ENCODE measurements at places on chromosomes 2 and 18.

DNA sequence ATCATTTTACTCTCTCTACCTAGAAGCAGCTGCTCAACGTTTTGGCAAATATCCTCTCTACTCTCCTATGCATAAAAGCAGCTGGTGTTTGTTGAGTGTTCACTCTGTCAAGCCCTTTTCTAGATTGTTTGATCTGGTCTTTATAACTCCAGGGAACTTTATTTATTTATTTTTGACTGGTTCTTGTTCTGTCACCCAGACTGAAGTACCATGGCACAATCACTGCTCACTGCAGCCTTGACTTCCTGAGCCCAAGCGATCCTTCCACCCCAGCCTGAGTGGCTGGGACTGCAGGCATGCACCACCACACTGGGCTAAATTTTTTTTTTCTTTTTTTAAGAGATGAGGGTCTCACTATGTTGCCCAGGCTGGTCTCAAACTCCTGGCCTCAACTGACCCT, 12.7 kb downstream of the CATIP start:
- DNase-seq: no peak

DNA sequence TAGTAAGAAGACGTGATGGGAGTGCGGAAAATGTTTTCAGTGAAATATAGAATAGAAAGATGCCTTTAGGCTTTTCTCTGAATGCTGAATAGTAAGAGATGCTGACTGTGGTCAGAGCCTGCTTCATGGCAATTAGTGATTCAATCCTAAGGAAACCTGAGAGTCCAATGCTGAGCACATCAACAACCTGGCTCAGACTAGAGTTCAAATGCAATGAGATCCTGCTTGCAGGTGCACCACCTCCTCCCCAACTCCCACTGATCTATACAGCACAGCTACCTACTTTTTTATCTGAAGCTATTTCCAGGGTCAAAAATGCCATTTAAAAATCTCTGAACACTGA, 65.4 kb downstream of the AAK1 start:
- no peak for DNase-seq

GRCh38 chr2:54606393-54606958, 117.0 kb upstream of the EML6 start:
- DNase-seq: peak; percentile 38

GRCh38 chr2:71226096-71226964, 573 bp downstream of the PAIP2B start:
- no peak for DNase-seq

GRCh38 chr18:75723521-75724340, 296.2 kb upstream of the SMIM21 start:
- no peak for DNase-seq

DNA sequence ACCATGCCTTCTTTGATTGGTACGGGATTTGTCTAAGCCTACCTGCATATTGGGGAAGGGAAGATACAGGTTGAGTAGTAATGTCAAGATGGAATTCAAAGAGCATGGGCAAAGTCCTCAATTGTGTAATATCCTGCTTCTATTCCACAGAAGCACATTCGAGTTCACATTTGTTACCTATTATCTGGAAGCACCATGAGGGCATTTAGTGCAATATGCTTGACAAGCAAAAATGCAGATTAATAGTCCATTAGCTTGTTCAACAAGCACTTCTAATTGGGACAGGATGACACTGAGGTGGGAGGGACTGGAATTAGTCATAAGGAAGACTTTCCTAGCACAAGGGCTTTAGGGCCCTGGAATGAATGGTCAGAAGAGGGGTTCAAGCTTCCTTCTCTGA, 40.5 kb downstream of the MYO5B start:
- DNase-seq: no peak

DNA sequence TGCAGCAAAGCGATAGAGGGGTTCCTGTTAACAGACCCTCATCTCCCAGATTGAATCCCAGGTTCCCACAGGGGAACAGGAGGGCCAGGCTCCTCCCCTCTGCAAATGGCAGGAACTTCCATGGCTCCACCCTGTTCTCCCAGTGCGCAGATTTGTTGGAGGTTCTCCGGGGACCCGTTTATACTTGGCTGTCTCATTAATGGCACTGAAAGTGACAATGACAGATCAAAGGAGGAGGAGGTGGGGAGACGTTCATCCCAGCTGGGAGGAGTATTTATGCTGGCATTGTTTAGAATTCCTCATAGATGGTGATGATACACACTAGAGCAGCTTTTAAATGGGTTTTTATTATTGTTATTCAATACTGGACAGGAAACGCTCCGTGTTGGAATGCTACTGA, 186.9 kb downstream of the LRP1B start:
- DNase-seq: no peak

DNA sequence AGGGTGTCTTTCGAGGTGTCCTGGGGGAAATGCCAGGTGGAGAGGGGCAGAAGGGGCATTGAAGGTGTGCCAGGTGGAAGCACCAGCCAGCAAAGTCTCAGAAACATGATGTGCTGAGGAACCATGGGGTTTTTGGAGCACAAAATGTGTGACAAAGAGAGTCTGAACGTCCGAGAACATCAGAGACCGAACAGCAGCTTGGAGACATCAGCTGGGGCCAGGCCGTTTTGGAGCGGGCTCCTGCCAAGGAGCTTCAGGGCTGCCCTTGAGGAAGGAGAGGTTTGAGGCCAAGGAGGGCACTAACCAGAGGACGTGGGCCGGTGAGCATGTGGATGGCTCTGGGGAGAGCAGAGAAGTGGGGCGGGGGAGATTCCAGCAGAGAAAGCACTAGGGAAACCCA, 5.3 kb upstream of the MBP start:
- DNase-seq: no peak

GRCh38 chr18:77608807-77609206, 359.2 kb downstream of the GALR1 start:
- DNase-seq: no peak

DNA sequence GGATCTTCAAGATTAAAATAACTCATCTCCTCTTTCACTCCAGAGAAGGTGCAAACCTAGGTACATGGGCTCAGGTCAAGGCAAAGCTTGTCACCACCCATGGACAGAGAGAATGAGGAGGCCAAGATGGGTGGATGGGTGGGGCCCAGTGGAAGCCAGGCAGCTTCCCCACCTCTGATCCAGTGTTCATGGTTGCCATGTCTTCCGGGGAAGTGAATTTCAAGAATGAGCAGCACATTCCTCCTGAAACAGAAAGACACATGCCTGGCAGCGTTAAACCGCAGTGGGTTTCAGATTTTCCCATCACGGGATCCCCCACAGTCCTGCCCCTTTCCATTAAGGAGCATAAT, 301.7 kb downstream of the EIPR1 start:
- no peak for DNase-seq

GRCh38 chr2:128369602-128370467, 51.2 kb upstream of the HS6ST1 start:
- no peak for DNase-seq

- DNase-seq: no peak
Observed at GRCh38 chr2:159982842-159983785, 79.3 kb downstream of the PLA2R1 start.

DNA sequence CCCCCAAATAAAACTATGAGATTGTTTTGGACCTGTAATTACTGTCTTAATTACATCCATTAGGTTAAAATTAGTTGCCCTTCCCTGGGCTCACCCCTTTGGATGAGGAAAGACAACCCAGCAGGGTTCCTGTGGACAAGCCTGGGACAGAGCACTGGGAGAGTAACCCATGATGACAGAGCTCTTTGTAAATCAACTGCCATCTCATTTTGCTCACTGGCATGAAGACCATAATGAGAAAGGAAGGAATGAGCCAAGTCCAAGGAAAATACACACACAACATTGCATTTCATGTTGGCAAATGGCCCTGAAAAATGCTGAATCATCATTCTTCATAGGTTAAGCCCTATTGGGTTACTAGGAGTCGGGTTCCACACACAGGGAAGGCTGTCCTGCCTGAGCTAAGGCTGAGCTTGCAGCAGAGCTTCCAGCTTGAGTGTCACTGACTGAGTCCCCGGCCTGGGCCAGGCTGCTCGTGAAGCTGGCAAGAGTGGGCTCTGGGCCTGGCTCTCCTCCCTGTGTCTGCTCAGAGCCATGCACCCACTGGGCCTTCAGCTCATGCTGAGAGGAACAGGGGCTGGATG, 94.1 kb upstream of the ACAA2 start:
- no peak for DNase-seq

GRCh38 chr2:3557639-3558204, 411 bp downstream of the RNASEH1 start:
- no peak for DNase-seq

DNA sequence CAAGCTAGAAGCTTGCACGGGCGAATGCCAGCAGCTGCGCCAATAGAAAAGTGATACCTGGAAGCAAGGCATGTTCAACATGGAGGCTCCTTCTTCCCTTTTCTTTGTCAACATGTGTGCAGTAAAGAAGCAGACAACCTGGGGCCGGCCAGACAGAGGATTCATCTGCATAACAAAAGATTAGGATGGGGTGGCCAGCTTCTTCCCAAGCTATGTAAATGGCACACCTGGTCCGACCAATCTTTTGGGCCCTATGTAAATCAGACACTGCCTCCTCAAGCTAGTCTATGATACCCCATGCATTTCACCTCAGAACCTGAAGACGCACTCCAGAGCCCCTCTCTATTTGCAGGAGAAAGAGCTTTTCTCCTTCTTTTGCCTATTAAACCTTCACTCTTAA, 66.4 kb upstream of the TGFA start:
- DNase-seq: no peak

DNA sequence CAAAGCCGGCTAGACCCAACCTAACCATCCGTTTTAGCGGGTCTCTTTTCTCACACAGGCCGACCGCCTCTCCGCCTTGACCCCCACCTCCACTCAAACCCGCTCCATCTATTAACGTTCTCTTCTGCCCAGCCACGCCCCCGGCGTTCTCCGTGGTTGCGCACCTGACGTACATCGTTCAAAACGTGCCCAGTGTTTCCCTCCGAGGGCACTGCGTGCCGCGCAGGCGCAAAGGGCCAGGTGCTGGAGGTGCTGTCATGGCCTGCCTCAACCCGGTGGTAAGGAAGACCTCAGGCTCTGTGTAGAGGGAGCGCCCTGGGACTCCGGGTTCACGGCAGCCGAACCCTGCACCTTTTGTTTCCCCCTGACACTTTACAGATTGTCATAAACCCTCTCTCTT, at the start of gene GTF2A1L:
GTF2A1L (plus strand) TSS at position 239 of the 400 bp plus-strand sequence; CDS start at position 258, 19 bp downstream.
- no peak for DNase-seq

- DNase-seq: no peak
Observed at GRCh38 chr18:7856116-7856515, 289.0 kb downstream of the PTPRM start.

- no peak for DNase-seq
Observed at GRCh38 chr2:229426464-229426863, 155.4 kb upstream of the PID1 start.

GRCh38 chr18:78742218-78742745, 237.3 kb upstream of the SALL3 start:
- DNase-seq: no peak

DNA sequence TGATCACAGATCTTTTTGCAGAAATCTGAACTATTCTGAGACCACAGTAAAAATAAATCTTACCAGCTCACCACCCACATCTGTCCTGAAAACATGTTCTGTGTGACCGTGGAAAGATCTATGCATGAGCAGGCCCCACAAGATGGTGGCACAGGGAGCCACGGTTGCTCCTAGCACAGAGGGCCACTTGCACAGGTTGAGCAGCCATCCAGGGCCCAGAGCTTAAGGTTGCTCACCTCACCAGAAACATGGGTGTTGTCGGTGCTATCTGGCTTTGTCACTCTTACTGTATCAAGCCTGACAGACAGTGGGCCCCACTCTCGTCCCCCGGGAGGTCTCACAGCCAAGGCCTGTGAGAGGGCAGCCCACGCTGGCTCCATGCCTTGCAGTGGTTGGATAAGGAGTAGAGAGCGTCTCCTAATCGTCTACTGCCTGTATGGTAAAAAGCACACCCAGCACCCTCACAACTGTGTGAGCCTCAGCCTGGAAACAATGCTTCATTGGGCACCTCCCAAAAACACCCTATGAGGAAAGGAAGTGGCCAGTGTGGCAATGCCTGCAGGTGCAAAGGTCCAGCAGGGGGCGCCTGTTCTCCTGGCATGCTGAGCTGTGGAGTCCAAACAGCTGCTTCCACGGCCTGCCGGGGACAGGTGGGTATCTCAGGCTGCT, 19.6 kb downstream of the TUBB6 start:
- peak; percentile 58 for DNase-seq

DNA sequence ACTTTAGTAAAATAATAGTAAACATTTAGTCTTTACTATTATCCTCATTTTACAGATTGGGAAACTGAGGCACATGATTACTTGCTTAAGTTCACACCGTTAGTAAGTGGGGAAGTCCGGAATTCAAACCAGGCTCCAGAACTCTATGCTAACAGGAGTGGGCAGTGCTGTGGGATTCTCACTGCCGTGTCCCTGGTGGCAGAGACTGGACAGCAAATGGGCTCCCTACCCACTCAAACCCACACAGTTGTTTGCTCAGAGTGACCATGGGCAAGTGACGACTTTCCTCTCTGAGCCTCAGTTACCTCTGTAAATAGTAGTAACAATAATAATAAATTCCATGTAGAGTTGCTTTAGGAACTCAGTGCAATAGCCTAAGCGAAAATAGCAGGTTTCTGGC, 24.0 kb downstream of the MAIP1 start:
- DNase-seq: no peak

DNA sequence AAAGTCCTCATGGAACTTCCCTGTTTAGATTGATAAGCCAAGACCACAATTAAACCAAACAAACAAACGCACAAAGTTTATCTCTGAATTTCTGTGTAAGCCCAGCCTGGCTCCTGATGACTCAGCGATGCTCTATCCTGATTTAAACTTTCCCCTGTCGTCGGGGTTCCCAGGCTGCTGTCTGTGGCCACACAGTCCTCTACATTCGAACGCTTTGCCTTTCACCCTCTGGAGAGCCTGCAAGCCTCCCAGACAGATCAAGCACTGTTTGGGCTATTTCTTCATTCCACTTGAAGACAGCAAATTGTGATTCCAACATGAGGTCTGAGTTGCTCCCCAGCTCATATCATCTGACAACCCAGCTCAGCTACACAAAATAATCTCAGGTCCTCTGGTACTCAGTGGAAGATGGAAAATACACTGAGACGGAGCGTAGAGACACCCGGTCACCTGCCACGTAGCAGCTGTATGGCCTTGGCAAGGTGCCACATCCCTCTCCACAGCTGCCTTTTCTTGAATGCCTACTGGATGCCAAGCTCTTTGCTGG, 51.2 kb downstream of the CYRIA start:
- no peak for DNase-seq
